CD8-positive, alpha-beta memory T cell (primary cell): ENCODE measurements at places on chromosomes 7 and 10. TPM values are rescaled to one million over a fixed set of nuclear protein-coding genes. Genes with fewer than 3 reads are reported as not detected.

SLC39A12 gene
- not detected for polyA plus RNA-seq

TRIM4 gene
- polyA plus RNA-seq = 25.8 TPM

PRSS1 gene
- polyA plus RNA-seq = not detected

NAT16 gene
- not detected for polyA plus RNA-seq

CELF2 gene
- polyA plus RNA-seq = 166 TPM

HECW1 gene
- not detected for polyA plus RNA-seq

STEAP4 gene
- polyA plus RNA-seq = not detected

DRGX gene
- not detected for polyA plus RNA-seq
